ENCODE measurements at places on chromosomes 6 and 20. TPM values are rescaled to one million over a fixed set of nuclear protein-coding genes. Genes with fewer than 3 reads are reported as not detected.

The AVP gene
- not detected for polyA plus RNA-seq

The OR2H2 gene
- 0.13 TPM for polyA plus RNA-seq

- no peak for DNase-seq
These were observed 26.7 kb downstream of the AKAP7 start for GRCh38 chr6:131161987-131162386.

- DNase-seq, result no peak
These were observed 233.6 kb downstream of the BMP7 start for GRCh38 chr20:57032847-57033246.

GRCh38 chr6:56311533-56312448, 64.4 kb upstream of the COL21A1 start:
- DNase-seq, result no peak

DNA sequence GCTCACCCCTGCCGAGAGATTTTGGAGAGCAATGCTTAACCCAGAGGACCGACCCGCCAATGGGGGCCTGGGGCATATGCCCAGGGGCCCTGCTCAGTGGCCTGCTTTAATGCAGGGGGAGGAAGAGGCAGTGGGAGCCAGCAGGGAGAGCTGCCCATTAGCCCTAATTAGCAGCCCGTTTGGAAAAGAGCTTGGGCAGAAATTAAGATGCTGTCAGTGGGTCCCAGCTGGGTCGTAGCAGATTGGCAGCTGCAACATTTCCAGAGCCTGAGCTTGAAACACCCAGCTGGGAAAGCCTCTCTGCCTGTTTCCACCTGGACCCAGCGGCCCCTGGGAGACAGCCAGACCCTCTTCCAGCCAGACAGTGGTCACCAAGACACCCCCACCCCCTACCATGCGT, 39.5 kb downstream of the CD40 start:
- DNase-seq, result no peak

The STMND1 gene
- polyA plus RNA-seq, result 0.14 TPM

GRCh38 chr20:3177746-3178485, 4.6 kb upstream of the LZTS3 start:
- no peak for DNase-seq

The BMP2 gene
- 8.1 TPM for polyA plus RNA-seq

The LY6G6D gene
- polyA plus RNA-seq, result not detected

- DNase-seq, result no peak
These were observed 177.9 kb upstream of the ZNF184 start for GRCh38 chr6:27650620-27651370.

The ADTRP gene
- 6.3 TPM for polyA plus RNA-seq

DNA sequence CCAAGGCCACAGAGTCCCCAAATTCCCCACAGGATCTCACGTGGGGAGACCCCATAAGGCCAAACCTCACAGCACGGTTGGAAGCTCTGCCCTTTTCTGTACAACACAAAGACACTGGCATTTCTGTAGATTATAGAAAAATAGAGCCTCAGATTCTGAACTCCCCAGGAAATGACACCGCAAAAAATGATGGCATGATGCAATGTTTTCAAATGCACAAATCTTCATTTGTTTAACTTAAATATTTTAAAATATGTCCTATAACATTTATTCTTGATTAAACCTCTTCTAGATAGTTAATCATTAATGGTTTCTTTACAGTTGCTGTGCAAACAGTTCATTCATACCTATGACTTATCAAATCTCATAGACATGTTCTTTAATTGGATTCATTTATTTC, 33.8 kb downstream of the SIM1 start:
- DNase-seq, result no peak

GRCh38 chr6:107228754-107229153, 113.4 kb upstream of the BEND3 start:
- no peak for DNase-seq

The ENPP3 gene
- polyA plus RNA-seq, result 0.58 TPM

DNA sequence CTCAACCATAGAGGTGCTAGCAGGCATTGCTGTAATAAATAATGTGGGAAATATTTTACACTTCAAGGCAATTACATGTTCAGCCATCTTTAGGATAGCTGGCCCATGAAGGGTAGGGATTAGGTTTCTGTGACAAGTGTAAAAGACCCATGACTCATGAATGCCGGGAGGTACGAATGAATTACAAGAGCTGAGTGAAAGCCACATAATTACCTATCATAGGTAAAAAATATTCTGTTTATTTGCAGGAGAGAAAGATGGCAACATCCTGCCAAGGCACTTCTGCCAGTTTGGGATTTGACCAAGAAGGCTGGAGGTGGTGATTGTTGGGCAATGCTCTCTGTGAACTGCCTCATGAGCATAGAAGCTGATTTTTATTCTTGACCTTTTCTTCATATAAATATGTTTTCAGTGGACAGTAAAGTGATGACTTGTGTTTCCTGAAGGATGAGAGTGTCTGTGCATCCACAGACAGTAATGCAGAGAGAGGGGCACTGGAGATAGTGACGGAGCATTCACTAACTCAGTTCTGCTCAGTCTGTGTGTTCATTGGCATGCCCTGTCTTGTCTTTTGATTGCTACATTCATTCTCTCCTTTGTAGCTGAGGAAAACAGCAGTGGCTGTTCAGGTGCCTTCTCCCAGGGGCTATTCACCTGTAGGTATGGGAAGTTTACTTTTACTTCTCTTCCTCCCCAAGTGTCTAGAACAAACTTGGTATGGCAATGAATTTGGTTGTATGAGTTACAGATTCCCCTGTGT, 481.1 kb downstream of the TFAP2B start:
- no peak for DNase-seq

The TMEM170B gene
- polyA plus RNA-seq, result 6.9 TPM

The NRSN1 gene
- 0.17 TPM for polyA plus RNA-seq

- no peak for DNase-seq
These were observed 246.4 kb downstream of the PHACTR1 start for GRCh38 chr6:12962987-12963386.

- no peak for DNase-seq
These were observed 3.6 kb downstream of the SULF2 start for GRCh38 chr20:47781632-47782031.

The GNRH2 gene
- polyA plus RNA-seq, result 0.82 TPM

DNA sequence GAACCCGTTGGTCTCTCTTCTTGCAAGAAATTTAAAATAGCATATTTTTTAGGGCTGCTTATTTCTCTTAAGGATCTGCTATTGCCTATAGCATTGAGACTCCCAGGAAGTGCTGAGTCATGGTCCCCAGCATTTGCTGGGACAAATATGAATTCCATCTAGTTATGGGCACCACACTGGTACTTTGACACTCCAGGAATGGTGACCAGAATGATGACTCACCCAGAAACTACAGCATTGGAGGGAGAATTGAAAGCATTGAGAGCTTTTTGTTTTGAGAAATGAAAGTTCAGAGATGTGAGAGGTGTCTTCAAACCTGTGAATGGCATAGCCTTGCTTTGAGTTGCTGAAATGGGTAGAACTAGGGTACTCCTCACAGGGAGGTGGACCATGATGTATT, 699.7 kb downstream of the DHX35 start:
- DNase-seq, result no peak

The RAET1G gene
- polyA plus RNA-seq, result 0.36 TPM

- no peak for DNase-seq
These were observed 7.0 kb upstream of the OSBPL2 start for GRCh38 chr20:62231292-62231691.

DNA sequence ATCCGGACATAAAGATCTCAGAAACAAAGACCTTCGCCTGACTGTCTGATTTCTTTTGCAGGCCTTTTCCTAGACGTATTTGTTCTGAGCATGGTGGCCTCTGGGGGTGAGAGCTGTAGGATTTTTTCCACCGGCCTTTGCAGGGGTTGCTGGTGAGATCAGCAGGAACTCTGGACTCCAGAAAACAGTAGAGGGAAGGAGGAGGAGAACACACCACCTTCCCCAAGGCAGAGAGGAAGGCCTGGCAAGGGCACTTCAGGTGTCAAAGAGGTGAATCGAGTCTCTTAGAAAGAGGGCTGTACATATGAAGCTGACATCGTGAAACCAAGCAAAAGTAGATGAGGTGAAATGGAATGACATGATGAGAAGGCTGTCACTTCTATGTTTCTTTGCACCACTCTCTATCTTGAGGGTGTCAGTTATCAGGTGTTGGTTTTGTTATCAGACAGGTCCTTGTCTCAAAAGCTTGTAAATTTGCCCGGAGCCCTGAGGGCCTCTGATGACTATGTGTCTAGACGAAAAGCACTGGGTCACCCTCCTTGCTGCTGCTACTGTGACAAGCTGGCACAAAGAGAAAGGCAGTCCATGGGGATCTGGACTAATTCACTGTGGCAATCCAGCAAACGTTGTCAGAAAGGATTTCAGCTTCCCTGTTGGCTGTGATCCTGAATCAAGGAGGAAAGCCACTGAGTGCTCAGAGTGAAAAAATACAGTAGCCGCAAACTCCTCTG, 91.3 kb upstream of the MAP3K7 start:
- DNase-seq, result no peak

- peak; percentile 69 for DNase-seq
These were observed 13.9 kb upstream of the NAA20 start for GRCh38 chr20:20003031-20003954.

DNA sequence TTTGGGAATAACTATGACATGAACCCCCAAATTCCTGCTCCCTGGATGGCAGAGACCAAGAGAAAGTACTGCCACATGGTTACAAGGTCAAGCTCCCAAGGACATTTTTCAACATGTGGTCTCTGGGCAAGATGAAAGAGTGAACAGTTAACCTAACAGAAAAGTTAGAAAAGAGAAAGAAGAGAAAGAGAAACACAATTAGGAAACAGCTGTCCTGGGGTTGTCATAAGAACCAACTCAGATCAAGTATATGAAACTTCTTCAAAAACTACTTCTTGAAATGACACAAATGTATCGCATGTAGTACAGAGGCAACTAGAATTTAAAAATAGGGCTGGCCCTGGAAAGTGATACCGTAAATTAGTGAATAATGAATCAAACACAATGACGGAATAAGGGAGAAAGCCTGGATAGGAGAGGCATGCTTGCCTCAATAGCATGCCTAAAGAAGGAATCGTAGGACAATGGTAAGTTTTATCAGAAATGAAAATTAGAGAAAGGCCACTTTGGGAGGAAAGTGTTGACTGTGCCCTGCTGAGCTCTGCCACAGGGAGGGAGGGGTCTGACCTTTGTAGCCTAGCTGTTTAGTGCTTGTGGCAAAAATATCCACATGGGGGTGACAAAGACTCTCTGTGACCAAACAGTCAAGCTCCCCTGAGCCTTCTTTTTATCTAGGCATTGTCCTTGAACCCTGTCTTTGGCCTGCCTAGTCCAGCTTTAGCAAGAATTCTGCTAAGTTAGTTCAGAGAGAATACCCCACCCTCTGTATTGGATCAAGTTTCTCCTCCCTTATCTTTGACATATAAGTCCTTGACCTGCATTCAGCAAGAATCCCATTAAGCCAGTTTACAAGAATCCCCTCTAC, 4.3 kb upstream of the DCBLD1 start:
- DNase-seq, result no peak

DNA sequence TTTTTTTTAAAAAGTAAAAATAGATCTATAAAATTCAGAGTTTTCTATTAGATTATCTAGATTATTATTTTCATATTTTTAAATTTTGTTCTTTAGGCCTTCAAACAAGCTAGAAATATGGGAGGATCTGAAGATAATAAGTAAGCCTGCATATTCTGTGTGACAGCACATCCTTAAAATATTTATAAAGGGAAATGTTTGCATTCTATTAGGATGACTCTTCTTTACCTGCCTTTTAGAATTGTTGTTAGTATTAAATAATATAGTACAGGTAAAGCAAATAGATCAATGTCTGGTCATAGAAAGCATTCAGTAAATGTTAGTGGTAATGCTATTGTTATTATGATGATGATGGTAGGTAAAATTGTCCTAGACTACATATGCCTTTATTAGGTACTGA, 17.4 kb downstream of the PEX3 start:
- DNase-seq, result no peak

DNA sequence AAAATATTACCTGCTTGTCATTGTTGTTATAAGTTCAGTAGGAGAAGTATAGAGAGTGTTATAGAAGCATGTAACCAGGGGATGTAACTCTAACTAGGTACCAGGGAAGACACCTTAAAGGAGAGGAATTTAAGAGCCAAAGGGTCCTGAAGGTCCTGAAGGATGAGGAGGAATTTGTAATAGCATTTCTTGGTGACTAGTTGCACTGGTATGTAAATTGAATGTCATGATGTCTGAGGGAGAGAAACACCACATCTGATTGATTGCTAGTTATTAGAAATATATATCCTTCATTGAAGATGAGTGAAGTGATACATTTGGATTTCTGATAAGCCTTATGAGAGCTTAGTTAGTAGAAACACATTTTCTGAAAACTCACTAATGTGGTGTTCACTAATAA, 643.8 kb downstream of the RFPL4B start:
- no peak for DNase-seq

DNA sequence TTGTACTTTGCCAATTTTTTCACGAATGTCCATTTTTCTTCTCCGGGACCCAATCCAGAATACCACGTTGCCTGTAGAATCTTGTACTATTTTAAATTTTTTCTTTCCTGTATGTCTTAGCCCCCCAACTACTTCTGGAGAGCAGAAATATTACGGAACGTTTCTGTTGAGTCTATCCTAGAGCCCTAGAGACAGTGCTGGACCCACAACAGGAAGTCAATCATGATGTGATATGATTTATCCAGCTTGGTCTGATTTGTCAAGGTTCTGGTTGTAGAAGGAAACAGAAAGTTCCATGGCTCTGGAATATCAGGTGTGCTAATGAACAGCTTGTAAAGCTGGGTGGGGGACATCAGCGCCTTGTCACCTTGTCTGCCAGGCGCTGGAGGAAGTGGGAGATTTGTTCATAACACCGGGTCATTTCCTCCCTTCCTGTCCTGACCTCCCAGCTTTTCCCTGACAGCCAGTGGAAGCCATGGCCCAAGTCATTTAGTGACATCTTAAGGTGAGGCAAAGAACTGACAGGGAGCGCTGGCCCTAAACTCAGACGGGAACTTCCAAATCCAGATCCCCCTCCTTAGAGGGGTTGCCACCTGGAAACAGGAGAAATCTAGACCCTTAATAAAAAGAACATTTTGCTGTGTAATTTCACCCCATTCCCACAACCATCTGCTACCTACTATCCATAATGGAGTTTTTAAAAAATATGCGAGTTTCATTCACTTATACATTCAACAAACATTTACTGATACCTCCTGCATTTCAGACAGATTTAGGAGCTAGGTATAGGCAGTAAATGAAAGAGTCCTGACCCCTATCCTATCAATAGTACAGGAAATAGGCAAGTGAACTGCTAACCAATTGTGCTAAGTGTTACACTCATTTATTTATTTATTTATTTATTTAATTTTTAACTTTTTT, 130.5 kb downstream of the ZFP64 start:
- no peak for DNase-seq

Measured in muscle of arm (tissue), 14 donors.